Motor neuron (in vitro differentiated cells): ENCODE measurements at places on chromosomes 16 and 17.

DNA sequence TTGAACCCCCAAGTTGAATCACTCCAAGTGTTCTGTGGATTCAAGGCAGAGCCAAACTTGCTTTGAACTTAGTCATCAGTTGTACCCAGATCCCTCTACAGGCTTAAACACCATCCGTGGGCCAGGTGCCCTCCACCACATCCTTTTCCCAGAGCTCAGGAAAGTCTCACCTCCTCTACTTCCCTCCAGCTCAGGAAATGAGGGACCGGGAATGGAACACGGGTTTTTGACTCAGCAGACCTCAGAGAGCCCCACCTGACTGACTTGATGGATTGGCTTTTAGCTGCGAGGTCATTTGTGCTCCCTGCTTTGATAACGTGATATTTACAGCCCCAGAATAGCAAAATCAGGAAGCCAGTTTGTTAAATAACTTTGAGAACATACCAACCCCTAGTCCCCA is 20.1 kb downstream of the GID4 start:
- ATAC-seq: no peak

GRCh38 chr16:54538276-54538675 is 251.7 kb upstream of the IRX3 start:
- no peak for ATAC-seq

- no peak for ATAC-seq
These were observed 3.1 kb downstream of the NPW start for GRCh38 chr16:2022723-2023091.

- ATAC-seq: no peak
These were observed 7.7 kb downstream of the PSMD7 start for GRCh38 chr16:74304164-74304834.
